ENCODE measurements at places on chromosomes 6 and 20.

DNA sequence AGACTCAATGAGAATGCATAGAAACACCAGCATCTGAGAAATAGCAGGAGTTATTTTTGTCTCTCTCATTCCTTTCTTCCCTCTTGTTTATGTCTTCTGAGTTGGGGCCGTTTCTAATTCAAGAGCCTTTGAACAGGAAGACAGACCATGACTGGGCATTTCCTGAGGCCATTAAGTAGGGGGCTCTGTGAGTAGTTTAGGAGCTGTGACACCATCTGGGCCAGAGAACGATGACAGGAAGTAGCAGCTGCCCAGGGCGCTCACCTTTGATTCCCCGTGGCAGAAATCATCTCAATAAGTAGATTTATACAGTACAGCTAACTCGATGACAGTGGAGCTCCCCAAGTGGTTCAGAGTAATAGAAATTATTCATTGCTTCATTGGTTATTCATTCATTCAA is 298.4 kb upstream of the PLN start:
- no peak for DNase-seq

GRCh38 chr20:48831718-48832404 is 4.1 kb upstream of the PREX1 start:
- no peak for DNase-seq

- DNase-seq: no peak
These were observed 91.9 kb downstream of the RNGTT start for GRCh38 chr6:88871498-88871897.

GRCh38 chr6:167292301-167293087 is 1.4 kb downstream of the UNC93A start:
- DNase-seq: no peak

- DNase-seq: no peak
These were observed 237.4 kb downstream of the GRIK2 start for GRCh38 chr6:101630941-101631340.

- no peak for DNase-seq
These were observed 21.2 kb downstream of the C6orf132 start for GRCh38 chr6:42120895-42121865.

GRCh38 chr6:42108071-42108470 is 34.3 kb downstream of the C6orf132 start:
- DNase-seq: no peak

GRCh38 chr6:158624684-158625682 is 19.6 kb downstream of the DYNLT1 start:
- DNase-seq: no peak
